Neural cell (in vitro differentiated cells): ENCODE measurements at places on chromosomes 2 and 18. TPM values are rescaled to one million over a fixed set of nuclear protein-coding genes. Genes with fewer than 3 reads are reported as not detected.

ITM2C gene
- polyA plus RNA-seq: 186 and 223 TPM in 2 replicates

EXOC6B gene
- polyA plus RNA-seq: 22.6 and 23.4 TPM in 2 replicates

UGT1A5 gene
- not detected in 2 replicates for polyA plus RNA-seq

PGAP1 gene
- polyA plus RNA-seq: 54.8 and 63.3 TPM in 2 replicates

HOXD11 gene
- polyA plus RNA-seq: not detected in 2 replicates

SLC4A3 gene
- 18.7 and 25.3 TPM in 2 replicates for polyA plus RNA-seq

SERPINB10 gene
- not detected in 2 replicates for polyA plus RNA-seq

CRYGC gene
- not detected in 2 replicates for polyA plus RNA-seq

MSTN gene
- 1.2 and 1.3 TPM in 2 replicates for polyA plus RNA-seq

ABCG8 gene
- 0.05 TPM in 1 of 2 replicates, not detected in the other for polyA plus RNA-seq

CCL20 gene
- not detected in 2 replicates for polyA plus RNA-seq

CMPK2 gene
- 6.5 and 6.7 TPM in 2 replicates for polyA plus RNA-seq

ZC3H6 gene
- 6.1 and 6.8 TPM in 2 replicates for polyA plus RNA-seq

RAB12 gene
- polyA plus RNA-seq: 84.3 and 102 TPM in 2 replicates

AMER3 gene
- 19.2 and 22.7 TPM in 2 replicates for polyA plus RNA-seq

MATN3 gene
- 0.60 and 0.90 TPM in 2 replicates for polyA plus RNA-seq

NEU4 gene
- polyA plus RNA-seq: not detected in 2 replicates

IL36RN gene
- polyA plus RNA-seq: not detected in 2 replicates

RIT2 gene
- 1.1 and 2.3 TPM in 2 replicates for polyA plus RNA-seq

RAMP1 gene
- 25.5 and 29.2 TPM in 2 replicates for polyA plus RNA-seq

ZNF396 gene
- polyA plus RNA-seq: 0.92 and 2.6 TPM in 2 replicates

BCL11A gene
- 44.0 and 54.2 TPM in 2 replicates for polyA plus RNA-seq

GCG gene
- not detected in 2 replicates for polyA plus RNA-seq

RAB27B gene
- polyA plus RNA-seq: 37.3 and 53.4 TPM in 2 replicates

CNTNAP5 gene
- polyA plus RNA-seq: 19.3 and 39.0 TPM in 2 replicates

EFHD1 gene
- polyA plus RNA-seq: not detected in 2 replicates

POLR1A gene
- 5.4 and 9.2 TPM in 2 replicates for polyA plus RNA-seq

COL4A4 gene
- polyA plus RNA-seq: 0.35 and 0.46 TPM in 2 replicates

KATNAL2 gene
- polyA plus RNA-seq: 1.4 and 2.1 TPM in 2 replicates

PRKAG3 gene
- polyA plus RNA-seq: not detected in 2 replicates

MTLN gene
- polyA plus RNA-seq: 55.6 and 102 TPM in 2 replicates
